ENCODE measurements at places on chromosomes 4 and X. TPM values are rescaled to one million over a fixed set of nuclear protein-coding genes. Genes with fewer than 3 reads are reported as not detected.

GRCh38 chr4:28890949-28891775 is 1829.0 kb upstream of the PCDH7 start:
- no peak for DNase-seq
- no peaks in the 10 kb centered on the region for H3K27me3 ChIP-seq
- no peaks in the 10 kb centered on the region for H3K36me3 ChIP-seq
- H3K4me1 ChIP-seq, result peaks cover 3% of the 10 kb centered on the region
- no peak overlapping the region for H3K4me3 ChIP-seq
- H3K27ac ChIP-seq, result no peak overlapping the region

GRCh38 chrX:40855411-40855810 is 120.1 kb upstream of the MED14 start:
- H3K27me3 ChIP-seq, result no peaks in the 10 kb centered on the region
- no peaks in the 10 kb centered on the region for H3K4me1 ChIP-seq
- no peak for DNase-seq
- H3K27ac ChIP-seq, result no peak overlapping the region

- no peak overlapping the region for H3K4me3 ChIP-seq
- H3K36me3 ChIP-seq, result no peaks in the 10 kb centered on the region
Observed at GRCh38 chr4:188117631-188118324, 8.4 kb upstream of the TRIML2 start.

DNA sequence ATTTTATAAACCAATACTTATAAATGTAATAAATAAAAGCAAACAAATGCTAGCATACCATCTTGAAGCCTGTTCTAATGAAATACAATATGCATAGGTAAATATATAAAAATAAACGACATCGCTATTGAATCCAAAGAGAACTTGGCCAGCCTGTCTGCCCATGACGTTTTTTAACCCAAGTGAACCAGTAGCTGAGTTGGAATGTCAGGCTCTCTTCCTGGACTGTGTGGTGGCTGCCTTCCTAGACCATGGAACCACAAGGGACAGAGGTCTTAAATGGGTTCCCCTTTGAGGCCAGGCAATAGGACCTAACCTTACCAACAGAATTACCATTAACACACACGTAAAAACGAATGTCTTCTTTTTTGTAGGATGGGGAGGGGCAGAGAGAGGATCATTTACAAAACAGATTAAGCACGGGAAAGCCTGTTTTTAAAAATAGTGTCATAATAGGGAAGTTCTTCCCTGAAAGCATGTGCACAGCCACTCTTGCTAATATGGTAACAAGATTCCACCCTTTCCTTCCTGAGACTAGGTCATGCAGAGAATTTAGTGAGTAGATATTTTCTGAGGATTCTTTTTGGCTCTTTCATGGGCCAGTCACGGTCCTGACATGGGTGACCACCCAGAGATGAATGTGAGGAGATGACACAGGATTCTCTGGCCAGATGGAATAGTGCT is 69.4 kb upstream of the ACSL1 start:
- H3K4me1 ChIP-seq, result no peaks in the 10 kb centered on the region
- no peaks in the 10 kb centered on the region for H3K27me3 ChIP-seq
- no peak overlapping the region for H3K27ac ChIP-seq
- H3K36me3 ChIP-seq, result no peaks in the 10 kb centered on the region

DNA sequence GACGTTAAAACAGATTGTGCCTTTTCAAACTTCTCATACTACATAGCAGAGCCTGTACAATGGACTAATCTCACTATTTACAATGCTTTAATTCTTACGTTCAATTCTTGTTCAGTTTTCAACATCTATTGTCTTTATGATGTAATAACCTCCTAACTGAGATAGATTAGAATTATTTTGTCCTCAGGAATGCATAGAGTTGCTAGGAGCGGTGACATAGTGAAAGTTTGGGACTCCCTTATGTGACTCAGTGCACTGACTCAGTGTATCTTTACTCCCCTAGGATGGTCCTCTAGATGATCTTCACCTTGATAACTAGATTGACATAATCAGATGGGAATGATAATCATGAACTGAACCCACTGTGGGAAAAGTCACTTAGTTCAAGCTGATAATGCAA is 151.5 kb downstream of the VEGFC start:
- H3K27ac ChIP-seq, result no peak overlapping the region
- H3K36me3 ChIP-seq, result no peaks in the 10 kb centered on the region
- no peak for DNase-seq
- no peak overlapping the region for H3K4me3 ChIP-seq
- H3K4me1 ChIP-seq, result no peaks in the 10 kb centered on the region
- H3K27me3 ChIP-seq, result no peaks in the 10 kb centered on the region

- H3K27ac ChIP-seq, result no peak overlapping the region
- DNase-seq, result no peak
- no peak overlapping the region for H3K4me3 ChIP-seq
- no peaks in the 10 kb centered on the region for H3K36me3 ChIP-seq
Observed at GRCh38 chr4:22356987-22357596, 158.8 kb downstream of the ADGRA3 start.

DNA sequence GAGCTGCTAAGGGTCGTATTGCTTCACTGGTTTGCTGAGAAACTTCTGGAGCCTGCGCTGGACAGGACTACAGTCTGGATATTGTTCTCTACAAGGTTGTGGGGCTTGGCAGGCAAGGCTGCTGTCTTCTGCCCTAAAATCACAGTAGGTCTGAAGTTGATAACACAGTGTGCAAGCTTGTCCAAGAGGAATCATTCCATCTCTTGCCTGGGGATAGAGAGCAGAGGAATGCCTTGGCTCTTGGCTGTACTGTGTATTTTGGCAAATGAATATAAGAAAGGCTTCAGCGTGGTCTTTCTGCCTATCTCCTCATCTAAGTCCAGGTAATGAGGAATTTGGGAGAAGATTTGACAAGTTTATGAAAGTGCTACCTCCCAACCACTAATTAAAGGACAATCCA is 9.4 kb upstream of the RASL11B start:
- no peak for DNase-seq
- H3K4me1 ChIP-seq, result peaks cover 2% of the 10 kb centered on the region
- no peaks in the 10 kb centered on the region for H3K36me3 ChIP-seq
- no peaks in the 10 kb centered on the region for H3K27me3 ChIP-seq

- no peak overlapping the region for H3K4me3 ChIP-seq
- peaks cover 3% of the 10 kb centered on the region for H3K4me1 ChIP-seq
- H3K36me3 ChIP-seq, result no peaks in the 10 kb centered on the region
- DNase-seq, result no peak
- no peaks in the 10 kb centered on the region for H3K27me3 ChIP-seq
Observed at GRCh38 chr4:185238215-185238681, 28.9 kb downstream of the SNX25 start.

DNA sequence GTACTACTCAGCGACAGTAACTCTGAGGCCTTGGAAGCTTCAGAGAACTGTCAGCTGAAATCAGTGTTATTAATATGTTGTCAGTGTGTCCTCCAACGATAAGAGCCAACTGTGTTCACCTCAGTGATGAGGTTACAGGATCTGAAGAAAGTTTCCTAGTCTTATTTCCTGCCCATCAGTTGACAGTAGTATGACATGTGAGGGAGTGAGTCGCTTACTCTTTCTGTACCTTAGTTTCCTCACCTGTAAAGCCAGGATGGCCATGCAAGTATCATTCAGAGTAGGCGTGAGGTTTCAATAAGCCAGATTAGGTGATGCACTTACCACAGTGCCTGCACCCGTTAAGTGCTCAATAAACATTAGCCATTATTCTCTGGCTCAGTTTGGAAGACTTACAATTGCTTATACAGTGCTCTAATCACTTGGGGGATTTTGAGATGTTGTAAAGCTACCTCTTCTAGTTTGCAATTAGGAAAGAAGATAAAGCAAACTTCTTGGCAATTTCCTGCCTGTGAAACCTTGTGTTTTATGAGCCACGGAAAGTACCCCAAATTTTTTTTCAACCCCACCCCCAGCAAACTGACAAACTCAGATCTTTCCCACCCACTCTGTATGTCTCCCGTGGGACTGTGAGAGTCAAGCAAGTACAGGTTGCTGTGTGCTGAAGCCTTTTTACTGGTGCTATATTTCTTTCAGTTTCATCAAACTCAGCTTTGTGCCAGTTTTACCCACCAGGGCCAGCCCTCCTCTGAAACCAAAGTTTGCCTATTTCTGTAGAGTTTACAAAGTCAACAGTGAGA is 62.2 kb downstream of the ANXA3 start:
- no peak overlapping the region for H3K4me3 ChIP-seq
- H3K27ac ChIP-seq, result no peak overlapping the region
- no peaks in the 10 kb centered on the region for H3K27me3 ChIP-seq

GRCh38 chrX:151984328-151984727 is 9.9 kb upstream of the GABRE start:
- H3K4me1 ChIP-seq, result no peaks in the 10 kb centered on the region
- no peak overlapping the region for H3K4me3 ChIP-seq
- H3K27ac ChIP-seq, result no peak overlapping the region
- no peaks in the 10 kb centered on the region for H3K36me3 ChIP-seq

DNA sequence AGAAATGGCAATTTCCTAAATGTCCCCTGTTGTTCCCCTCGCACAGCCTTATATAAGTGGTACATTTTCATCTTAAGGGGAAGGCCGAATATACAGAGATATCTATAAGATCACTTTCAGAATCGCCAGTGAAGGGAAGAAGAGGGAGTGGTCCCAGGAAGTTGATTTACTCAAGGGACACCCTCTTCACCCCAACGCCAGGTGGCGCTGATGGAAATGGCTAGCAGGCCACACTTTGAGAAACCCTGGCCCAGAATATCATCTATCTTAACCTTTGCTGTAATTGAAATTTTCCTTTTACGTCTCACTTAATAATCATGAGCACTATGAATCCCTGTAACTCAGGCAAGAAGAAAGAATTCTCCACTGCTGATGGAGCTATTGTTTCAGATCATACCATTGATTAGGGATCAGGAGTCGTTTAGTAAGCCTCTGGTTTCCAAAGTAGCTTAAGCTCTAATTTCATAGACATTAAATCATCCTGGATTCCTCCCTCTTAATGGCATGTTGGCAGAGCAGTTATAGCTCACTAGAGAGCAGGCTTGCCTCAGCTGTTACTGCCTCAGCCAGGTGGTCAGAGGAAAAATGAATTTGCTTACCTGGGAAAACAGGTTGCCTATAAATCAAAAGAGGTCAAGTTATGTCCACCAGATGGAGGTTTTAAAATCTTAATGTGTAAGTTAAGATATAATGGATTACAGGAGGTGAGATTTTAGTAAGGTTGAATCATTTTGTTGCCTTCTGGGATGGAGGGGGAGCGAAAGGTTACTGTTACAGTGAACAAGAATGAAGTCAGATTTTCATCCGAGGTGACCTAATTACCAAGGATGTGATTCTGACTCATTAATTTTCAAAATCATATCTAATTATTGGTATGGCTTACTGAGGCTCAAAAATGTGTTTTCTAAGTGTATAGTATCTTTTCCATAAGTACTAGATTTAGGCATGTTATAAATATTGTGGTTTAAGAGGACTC is 941.2 kb upstream of the TENM3 start:
- no peak overlapping the region for H3K27ac ChIP-seq
- DNase-seq, result no peak
- H3K4me3 ChIP-seq, result no peak overlapping the region
- no peaks in the 10 kb centered on the region for H3K36me3 ChIP-seq
- H3K27me3 ChIP-seq, result no peaks in the 10 kb centered on the region

DNA sequence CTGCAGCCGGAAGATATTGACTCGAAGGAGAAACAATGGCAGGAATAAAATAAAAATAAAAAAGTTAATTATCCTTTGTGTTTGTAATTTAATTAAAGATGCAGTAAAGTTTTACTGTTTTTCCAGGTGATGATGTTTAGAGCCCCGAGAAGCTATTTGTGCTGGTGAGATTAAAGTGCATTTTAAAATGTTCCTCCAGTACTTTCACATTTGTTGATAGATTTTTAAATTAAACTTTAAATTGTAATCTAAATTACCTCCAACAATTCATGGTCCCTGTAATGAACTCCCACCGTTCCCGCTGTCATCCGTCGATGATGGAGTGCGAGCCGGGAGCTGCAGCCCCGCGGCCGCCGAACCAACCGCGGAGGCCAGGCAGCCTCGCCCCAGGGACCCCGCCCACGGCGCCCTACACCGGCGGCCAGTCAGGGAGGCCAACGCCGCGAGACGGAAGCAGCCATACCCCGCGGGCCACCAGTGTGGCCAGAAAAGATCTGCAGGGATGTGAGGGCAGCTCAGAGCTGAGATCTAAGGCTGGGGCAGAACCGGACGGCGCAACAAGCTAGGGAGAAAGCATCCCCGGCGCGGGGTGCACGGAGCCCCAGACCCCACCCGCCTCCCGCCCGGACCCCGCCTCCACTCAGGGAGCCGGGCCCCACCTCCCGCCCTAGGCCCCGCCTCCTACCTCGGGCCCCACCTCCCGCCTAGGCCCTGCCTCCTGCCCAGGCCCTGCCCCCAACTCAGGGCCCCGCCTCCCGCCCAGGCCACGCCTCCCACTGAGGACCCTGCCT is 104.0 kb downstream of the FAM53A start:
- DNase-seq, result peak; percentile 70
- peaks cover 37% of the 10 kb centered on the region for H3K27me3 ChIP-seq
- peaks cover 7% of the 10 kb centered on the region for H3K4me1 ChIP-seq

GRCh38 chrX:83771664-83772063 is 89.3 kb upstream of the CYLC1 start:
- H3K27ac ChIP-seq, result no peak overlapping the region
- H3K4me1 ChIP-seq, result no peaks in the 10 kb centered on the region
- H3K27me3 ChIP-seq, result no peaks in the 10 kb centered on the region
- no peak for DNase-seq
- H3K36me3 ChIP-seq, result no peaks in the 10 kb centered on the region

GRCh38 chrX:11367609-11368430 is 74.6 kb downstream of the AMELX start:
- peaks cover 9% of the 10 kb centered on the region for H3K27me3 ChIP-seq
- H3K4me1 ChIP-seq, result no peaks in the 10 kb centered on the region
- H3K36me3 ChIP-seq, result no peaks in the 10 kb centered on the region
- no peak for DNase-seq

DNA sequence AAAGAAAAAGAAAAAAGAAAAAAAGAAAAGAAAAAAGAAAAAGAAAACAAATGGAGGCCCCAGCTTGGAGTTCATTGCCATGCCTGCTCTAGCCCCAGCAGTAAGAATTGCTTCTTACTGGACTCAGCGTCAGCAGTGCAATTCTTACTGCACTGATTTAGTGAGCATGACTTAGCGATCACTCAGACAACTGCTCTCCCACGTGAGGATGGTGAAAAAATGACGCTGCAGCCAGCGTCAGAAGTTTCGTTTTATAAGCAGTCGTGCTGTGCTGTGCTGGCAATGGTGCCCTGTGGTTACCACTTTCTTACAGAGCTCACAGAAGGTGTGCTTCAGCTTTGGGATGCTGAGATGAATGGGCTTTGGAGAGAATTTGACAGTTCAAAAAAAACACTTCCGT is 68.3 kb upstream of the DDX3X start:
- no peaks in the 10 kb centered on the region for H3K4me1 ChIP-seq
- peaks cover 3% of the 10 kb centered on the region for H3K27me3 ChIP-seq
- no peak overlapping the region for H3K4me3 ChIP-seq

The FGF2 gene
- 2.9 TPM for polyA plus RNA-seq

The SPANXD gene
- polyA plus RNA-seq, result not detected

The DDIT4L gene
- polyA plus RNA-seq, result 0.89 TPM

The SPP1 gene
- 5.4 TPM for polyA plus RNA-seq

The NWD2 gene
- polyA plus RNA-seq, result not detected

The TLR10 gene
- 0.73 TPM for polyA plus RNA-seq

The NR0B1 gene
- not detected for polyA plus RNA-seq

The DDX53 gene
- not detected for polyA plus RNA-seq

The KLHL13 gene
- polyA plus RNA-seq, result 1.2 TPM

The MAGEC3 gene
- not detected for polyA plus RNA-seq

Measured in lung (tissue), 17 donors.